CD4-positive, alpha-beta T cell treated with Interleukin-4 for 4 hours (primary cell): ENCODE measurements at places on chromosomes 2 and 18.

GRCh38 chr2:237616373-237616733 lies 11.0 kb upstream of the LRRFIP1 start:
- DNase-seq = no peak

GRCh38 chr2:172855588-172855987 lies 119.9 kb downstream of the RAPGEF4 start:
- no peak for DNase-seq

- DNase-seq = no peak
Observed at GRCh38 chr2:234211797-234212196, 161.3 kb downstream of the SPP2 start.

DNA sequence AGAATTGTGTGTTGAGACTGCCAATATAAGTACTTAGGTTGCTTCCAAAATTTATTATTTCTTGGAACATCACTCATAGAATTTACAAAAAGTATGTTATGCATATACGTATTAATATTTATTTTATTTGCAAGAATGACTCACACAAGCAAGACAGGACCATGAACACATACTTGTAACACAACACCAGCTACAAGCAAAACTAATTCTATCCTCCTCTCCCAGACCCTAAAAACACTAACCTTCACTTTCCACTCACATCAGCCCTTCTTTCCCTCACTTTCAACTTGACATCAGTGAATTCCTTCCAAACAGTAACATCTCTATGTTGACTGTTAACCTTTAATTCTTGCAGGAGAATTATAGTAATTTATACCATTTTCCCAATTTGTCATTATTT lies 24.3 kb downstream of the OSBPL1A start:
- DNase-seq = no peak

DNA sequence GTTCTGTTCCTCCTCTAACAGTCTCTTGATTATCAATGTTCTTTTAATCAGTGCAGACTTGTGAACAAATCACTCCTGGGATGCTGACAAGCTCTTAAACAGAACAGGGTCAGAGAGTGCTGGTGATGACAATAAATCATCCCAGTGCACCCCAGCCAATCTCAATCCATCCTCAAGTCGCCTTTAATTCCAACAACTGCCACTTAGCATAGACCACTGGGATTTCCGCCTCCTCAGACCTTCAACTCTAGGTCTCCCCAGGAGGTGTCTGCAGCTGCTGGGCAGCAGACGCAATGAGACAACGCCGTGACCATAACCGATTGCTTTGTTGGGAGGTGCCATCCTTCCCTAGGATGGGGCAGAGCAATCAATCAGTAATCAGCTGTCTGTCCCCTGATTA lies 184.2 kb upstream of the ACAA2 start:
- DNase-seq = no peak

- peak; percentile 17 for DNase-seq
Observed at GRCh38 chr2:229715895-229716507, 1.6 kb upstream of the DNER start.

DNA sequence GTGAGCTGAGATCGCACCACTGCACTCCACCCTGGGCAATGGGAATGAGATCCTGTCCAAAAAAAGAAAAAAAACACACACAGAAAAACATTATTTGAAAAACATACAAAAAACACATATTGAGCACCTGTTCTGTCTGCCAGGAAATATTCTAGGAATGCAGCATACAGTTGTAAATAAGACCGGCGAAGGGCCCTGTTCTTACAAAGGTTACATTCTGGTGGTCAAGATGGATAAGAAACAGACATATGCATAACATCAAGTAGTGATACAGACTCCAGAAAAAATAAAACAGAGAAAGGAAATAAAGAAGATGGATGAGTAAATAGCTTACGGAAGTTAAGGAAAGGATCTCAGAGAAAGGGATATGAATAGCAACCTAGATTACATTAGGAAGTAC lies 159.8 kb downstream of the GALNT3 start:
- no peak for DNase-seq

DNA sequence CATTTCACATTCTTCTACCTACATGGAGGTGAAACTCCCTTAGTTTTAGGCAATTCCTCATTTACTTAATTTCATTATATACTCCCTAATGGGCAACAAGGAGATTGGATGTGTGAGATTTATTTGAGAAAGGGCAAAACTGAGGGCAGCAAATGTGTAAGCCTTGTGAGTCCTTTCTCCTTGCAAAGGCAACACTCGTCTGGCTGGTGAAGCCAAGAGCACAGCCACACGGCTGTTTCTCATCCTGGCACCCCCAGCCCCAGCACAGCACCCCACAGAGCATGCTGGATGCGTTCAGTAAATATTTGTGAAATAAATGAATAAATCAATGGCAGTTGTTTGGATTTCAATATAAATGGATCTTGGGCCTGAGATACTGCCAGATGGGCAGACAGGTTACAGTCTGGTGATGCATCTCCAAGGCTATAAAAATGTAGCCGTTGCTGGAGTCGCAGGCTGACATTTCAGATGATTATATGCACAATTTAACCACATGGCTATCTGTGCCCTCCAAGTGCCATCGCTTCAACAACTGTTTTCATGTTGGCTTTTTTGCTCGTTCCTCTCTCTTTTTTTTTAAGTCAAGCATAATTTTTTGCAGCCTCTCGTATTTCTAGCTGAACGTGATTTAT lies 154.1 kb upstream of the REV1 start:
- DNase-seq = no peak

DNA sequence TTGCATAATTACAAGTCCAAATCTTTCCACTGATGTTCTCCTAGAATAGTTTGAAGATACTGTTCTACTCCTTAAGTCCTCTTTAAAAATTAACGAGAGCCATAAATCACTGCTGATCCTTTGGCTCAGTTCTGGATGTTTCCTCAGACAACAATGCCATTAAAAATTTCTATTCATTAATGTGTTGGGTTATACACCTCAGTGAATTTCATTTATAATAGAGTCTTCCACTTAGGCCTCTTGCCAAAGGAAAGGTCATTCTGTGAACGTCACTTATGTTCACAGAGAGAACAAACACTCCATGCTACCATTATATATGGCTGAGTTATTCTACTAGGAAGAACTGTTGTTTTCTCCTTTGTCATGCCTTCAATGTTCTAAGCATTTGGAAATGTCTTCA lies 1472.3 kb upstream of the CELF4 start:
- DNase-seq = no peak

- no peak for DNase-seq
Observed at GRCh38 chr18:41993151-41993550, 38.1 kb downstream of the PIK3C3 start.

- DNase-seq = no peak
Observed at GRCh38 chr18:62625019-62625418, 90.3 kb upstream of the PHLPP1 start.

DNA sequence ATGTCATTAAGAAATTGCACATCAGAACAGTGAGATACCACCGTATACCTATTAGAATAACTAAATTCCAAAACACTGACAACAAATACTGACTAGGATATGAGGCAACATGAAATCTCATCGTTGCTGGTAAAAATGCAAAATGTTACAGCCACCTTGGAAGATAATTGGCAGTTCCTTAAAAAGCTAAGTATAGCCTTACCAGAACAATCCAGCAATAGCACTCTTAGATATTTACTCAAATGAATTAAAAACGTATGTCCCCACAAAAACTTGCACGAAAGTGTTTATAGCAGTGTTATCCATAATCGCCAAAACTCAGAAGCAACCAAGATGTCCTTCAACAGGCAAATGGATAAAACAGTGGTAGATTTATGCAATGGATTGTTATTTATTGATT lies 241.7 kb downstream of the EPHA4 start:
- no peak for DNase-seq

DNA sequence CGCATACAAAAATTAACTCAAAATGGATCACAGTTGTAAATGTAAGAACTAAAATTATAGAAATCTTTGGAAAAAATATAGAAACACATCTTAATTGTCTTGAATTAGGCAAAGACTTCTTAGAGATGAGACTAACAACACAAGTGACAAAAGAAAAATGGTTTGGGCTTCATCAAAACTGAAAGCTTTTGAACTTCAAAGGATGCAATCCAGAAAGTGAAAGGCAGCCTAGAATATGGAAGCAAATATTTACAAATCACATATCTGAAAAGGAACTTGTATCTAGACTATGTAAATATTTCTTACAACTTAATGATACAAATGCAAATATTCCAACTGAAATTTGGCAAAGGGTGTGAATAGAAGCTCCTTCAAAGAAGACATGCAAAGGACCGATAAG lies 582.8 kb upstream of the ZEB2 start:
- no peak for DNase-seq

DNA sequence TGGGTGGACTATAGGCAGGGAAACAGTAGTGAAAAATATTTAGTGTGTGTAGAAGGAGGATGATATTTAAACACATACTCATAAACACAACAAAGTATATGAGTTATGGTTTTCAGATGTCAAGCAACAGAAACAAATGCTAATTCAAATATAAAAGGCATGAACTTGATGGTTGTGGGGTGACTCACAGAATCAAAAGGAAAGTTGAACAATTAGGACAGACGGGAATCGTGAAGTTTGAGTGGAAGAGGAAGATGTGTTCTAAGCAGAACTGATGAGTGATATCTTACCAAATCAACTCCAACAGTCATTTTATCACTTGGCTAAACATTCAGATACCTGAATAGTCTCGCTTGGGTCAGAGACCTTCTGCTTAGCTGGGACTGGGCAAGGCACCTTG lies 53.6 kb upstream of the ITGA6 start:
- DNase-seq = no peak

- DNase-seq = peak; percentile 33
Observed at GRCh38 chr2:1769703-1770422, 25.5 kb upstream of the PXDN start.

DNA sequence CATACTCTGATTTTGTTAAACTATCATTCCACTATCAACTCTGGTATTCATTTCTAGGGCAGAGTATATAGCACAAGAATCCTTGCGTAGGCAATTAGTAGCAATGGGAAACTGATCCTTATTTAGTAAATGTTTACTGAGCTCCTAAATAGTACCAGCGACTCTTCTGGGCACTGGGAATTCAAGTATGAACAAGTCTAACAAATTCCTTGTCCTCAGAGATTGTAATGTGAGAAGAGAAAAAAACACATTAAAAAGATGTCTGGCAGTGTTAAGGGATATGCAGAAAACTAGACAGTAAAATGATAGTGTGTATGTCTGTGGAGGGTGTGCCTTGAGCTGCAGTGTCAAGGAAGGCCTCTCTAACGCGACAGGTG lies 721 bp downstream of the METTL5 start:
- DNase-seq = no peak

GRCh38 chr2:28082131-28082530 lies 191.6 kb downstream of the BABAM2 start:
- DNase-seq = no peak

- no peak for DNase-seq
Observed at GRCh38 chr18:23635283-23636070, 27.2 kb downstream of the ANKRD29 start.

- DNase-seq = no peak
Observed at GRCh38 chr18:54192415-54192814, 32.1 kb downstream of the MBD2 start.
